ENCODE measurements at places on chromosomes 16 and 17.

GRCh38 chr17:39752241-39752881 lies 14.6 kb downstream of the GRB7 start:
- no peak for DNase-seq

- no peak for DNase-seq
Measured at GRCh38 chr16:21162661-21163151, 4.2 kb downstream of the LDAF1 start.

GRCh38 chr16:83433201-83433600 lies 374.6 kb upstream of the HSBP1 start:
- no peak for DNase-seq

GRCh38 chr16:72812672-72813071 lies 235.3 kb downstream of the ZFHX3 start:
- no peak for DNase-seq

- no peak for DNase-seq
Measured at GRCh38 chr17:28667870-28668269, 5.9 kb downstream of the SUPT6H start.

- DNase-seq = no peak
Measured at GRCh38 chr17:38539386-38539785, 66.4 kb downstream of the SRCIN1 start.

- peak; percentile 54 for DNase-seq
Measured at GRCh38 chr16:4404967-4405696, 11.3 kb downstream of the CORO7 start.

DNA sequence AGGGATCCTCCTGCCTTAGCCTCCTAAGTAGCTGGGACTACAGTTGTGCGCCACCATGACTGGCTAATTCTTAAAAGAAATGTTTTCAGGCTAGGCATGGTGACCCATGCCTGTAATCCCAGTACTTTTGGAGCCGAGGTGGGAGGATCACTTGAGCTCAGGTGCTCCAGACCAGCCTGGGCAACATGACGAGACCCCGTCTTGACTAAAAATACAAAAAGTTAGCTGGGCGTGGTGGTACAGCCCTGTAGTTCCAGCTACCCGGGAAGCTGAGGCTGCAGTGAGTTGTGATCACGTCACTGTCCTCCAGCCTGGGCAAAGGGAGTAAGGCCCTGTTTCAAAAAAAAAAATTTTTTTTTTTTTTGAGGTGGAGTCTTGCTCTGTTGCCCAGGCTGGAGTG lies 173.1 kb downstream of the SEC14L1 start:
- DNase-seq = no peak

GRCh38 chr17:4249452-4250029 lies 14.2 kb downstream of the ANKFY1 start:
- no peak for DNase-seq

DNA sequence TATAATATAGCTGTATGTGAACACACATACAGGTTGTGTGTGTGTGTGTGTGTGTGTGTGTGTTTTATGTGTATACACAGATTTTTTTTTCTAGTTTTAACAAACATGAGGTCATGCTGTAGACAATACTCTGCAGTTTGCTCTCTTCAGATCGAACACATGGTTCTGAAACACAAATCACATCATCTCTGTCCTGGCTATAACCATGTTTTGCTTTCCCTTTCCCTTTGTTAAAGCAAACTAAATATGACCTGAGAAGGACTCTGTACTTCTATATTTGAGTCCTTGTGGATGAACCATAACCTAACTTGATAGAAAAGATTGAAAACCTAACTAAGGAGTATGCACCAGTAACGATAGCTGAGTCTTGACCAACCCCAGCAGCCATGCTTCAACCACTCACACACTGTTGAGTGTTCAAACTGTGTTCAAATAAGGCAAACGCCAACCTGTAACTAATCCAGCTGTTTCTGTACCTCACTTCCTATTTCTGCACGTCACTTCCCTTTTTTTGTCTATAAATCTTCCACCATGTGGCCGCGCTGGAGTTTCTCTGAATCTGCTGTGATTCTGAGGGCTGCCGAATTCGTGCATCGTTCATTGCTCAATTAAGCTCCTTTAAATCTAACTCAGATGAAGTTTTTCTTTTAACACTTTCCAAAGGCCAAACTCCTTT lies 303.8 kb downstream of the HS3ST3B1 start:
- no peak for DNase-seq

- peak; percentile 89 for DNase-seq
Measured at GRCh38 chr17:67800495-67800928, 24.8 kb upstream of the BPTF start.

- no peak for DNase-seq
Measured at GRCh38 chr17:19268611-19269010, 31.4 kb downstream of the EPN2 start.

DNA sequence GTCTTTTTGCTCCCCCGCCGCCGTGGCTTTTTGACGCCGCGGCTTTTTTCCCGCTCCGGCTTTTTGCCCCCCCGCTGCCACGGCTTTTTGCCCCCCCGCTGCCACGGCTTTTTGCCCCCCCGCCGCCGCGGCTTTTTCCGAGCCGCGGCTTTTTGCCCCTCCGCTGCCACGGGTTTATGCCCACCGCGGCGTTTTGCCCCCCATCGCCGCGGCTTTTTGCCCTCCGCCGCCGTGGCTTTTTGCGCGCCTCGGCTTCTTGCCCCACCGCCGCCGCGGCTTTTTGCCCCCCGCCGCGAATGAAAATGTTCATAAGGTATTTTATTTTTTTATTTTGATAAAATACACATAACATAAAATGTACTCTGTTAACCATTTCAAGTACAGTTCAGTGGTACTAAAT lies 527.2 kb upstream of the WSB1 start:
- DNase-seq = no peak
